ENCODE measurements at places on chromosomes 5 and 9. TPM values are rescaled to one million over a fixed set of nuclear protein-coding genes. Genes with fewer than 3 reads are reported as not detected.

The SLC36A2 gene
- polyA plus RNA-seq, result 7.6 TPM

The GM2A gene
- 27.4 TPM for polyA plus RNA-seq

The FLT4 gene
- 36.6 TPM for polyA plus RNA-seq

The NDFIP1 gene
- 111 TPM for polyA plus RNA-seq

The PLPPR1 gene
- polyA plus RNA-seq, result 18.3 TPM

The KIF4B gene
- 0.24 TPM for polyA plus RNA-seq

The AGXT2 gene
- 55.8 TPM for polyA plus RNA-seq

The ZNF454 gene
- 6.0 TPM for polyA plus RNA-seq

The IFNE gene
- 0.40 TPM for polyA plus RNA-seq

The OR13C4 gene
- not detected for polyA plus RNA-seq

The MSX2 gene
- 0.49 TPM for polyA plus RNA-seq

The GBGT1 gene
- polyA plus RNA-seq, result 3.0 TPM

The PCDHGB3 gene
- polyA plus RNA-seq, result 1.9 TPM

The ARHGEF28 gene
- polyA plus RNA-seq, result 72.4 TPM

The NIM1K gene
- 0.73 TPM for polyA plus RNA-seq

The TRPM3 gene
- polyA plus RNA-seq, result 16.3 TPM

The CCDC192 gene
- polyA plus RNA-seq, result 1.1 TPM

The VPS13A gene
- polyA plus RNA-seq, result 40.7 TPM

DNA sequence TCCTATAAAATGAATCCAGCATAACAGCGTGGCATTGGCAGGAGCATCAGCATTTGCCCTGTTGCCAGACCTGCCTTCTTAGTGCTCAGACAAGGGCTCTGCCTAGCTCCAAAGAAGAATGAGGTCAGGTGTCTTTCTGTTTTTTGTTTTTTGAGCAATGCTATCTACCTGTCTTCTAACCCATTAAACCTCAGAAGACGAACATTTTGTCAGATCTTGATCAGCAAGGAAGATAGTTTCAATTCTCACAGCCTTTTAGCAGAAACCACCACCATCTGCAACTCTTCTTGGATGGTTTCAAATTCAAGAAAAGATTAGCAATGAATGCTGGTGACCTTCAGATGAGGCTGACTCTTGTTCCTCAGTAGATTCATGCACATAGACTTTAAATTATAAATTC, 103.5 kb upstream of the IQGAP2 start:
- no peak for DNase-seq

GRCh38 chr5:164950927-164951326, 1445.5 kb downstream of the MAT2B start:
- DNase-seq, result no peak

DNA sequence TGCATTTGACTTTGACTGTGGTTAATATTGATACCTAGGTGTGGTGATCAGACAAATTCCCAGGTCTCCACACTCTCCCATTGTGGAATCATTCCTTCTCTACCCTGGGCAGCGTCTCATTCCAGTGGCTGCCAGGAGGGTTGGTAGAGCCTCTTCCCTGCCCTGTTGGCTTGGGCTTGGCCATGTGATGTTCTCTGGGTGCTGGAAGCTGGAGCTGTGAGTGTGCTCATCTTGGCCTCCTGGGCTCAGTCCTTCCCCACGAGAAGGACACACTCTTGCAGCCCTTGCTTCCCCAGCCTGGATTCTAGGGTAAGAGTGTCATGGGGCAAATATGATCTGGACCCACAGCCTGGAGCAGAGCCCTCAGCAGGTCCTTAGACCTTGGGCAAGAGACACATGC, 167.2 kb upstream of the IRX4 start:
- no peak for DNase-seq

DNA sequence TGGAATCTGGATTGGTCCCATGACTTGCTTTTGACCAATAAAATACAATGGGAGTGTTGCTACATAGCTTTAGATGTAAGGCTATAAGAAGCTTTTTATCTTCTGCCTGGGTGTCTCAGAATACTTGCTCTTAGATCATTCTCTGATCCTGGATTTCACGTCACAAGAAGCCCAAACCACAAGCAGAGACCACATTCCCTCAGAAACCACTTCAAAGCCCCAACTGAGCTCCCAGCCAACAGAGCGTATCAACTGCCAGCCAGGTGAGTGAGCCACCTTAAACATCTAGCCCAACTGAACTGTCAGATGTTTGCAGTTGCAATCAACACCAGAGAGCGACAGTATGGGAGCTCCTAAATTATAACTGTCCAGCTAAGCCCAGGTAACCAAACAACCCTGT, 687.1 kb downstream of the TLE1 start:
- DNase-seq, result peak; percentile 16

GRCh38 chr5:105460721-105461120, 1898.1 kb upstream of the NUDT12 start:
- no peak for DNase-seq

GRCh38 chr5:152185547-152186245, 219.4 kb downstream of the NMUR2 start:
- DNase-seq, result no peak

GRCh38 chr9:72542917-72543316, 21.5 kb downstream of the TMC1 start:
- no peak for DNase-seq

GRCh38 chr9:134981829-134982228, 64.1 kb upstream of the FCN1 start:
- no peak for DNase-seq

- no peak for DNase-seq
These were observed 7.7 kb downstream of the LPCAT1 start for GRCh38 chr5:1515921-1516571.

DNA sequence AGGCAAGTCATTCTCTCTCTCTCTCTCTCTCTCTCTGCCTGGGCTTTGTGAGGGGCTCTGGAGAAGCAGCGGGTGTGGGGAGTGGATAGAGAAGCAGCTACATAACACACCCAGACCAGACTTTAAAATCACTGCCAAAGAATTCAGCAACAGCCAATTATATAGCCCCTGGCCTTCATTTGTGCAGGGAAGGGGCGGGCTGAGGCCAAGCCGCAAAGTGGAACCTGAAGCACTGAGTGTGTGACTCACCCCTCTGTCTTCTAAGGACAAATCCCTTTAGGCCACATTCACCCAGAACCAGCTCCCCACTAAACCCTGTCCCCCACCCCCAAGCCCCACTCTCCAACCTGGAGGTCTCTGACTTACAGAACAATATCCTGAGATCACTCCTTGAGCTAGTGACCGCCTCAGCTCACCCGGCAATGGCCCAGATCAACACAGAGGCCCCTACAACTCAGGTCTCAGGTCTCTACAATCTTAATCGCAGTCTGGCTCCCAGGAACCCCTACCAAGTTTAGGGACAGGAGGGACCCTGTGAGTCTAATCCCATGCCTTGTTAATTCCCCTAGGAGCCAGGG, 6.0 kb downstream of the B4GALT1 start:
- peak; percentile 43 for DNase-seq

DNA sequence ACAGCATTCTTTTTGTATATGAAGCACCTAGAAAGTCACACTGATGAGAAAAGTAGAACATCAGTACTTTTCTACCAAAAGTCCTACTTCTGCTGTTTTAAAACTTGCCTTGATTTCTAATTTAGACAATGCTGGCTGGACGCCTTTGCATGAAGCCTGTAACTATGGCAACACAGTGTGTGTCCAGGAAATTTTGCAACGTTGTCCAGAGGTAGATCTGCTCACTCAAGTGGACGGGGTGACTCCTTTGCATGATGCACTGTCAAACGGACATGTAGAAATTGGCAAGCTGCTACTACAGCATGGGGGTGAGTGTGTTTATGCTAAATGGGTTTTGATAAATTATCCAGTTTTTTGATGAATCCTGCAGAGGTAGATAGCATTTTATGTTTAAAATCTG, 73.5 kb downstream of the SLF1 start:
- DNase-seq, result no peak

- no peak for DNase-seq
These were observed 1.2 kb downstream of the PANK3 start for GRCh38 chr5:168578006-168578405.

- no peak for DNase-seq
These were observed 28.0 kb upstream of the SLC2A8 start for GRCh38 chr9:127368852-127369402.

GRCh38 chr5:55415071-55415470, 107.3 kb downstream of the MTREX start:
- no peak for DNase-seq

DNA sequence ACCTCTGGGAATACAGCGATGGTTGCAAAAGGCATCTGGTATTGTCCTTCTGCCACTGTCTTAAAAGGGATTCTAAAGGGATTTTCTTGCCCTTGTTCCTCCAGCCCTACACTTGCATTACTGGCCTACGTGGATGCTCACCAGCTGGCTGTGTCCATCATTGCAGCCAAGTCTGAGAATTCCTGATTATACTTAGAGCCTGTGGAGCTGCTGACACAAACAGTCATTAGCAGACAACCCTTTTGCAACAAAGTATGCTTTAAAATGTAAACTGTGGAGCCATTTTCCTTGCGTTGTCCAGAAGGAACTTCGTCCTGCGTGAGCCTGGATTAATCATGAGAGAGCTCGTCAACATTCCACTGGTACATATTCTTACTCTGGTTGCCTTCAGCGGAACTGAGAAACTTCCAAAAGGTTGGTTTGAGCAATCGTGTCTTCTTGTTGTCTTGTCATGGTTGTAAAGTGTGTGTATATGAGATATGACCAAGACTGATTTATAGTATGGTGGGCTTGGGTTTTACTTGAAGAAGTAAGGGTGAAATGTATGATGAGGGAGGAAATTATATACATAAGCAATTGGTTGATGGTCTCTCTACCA, at the start of gene MUSK:
TSS of gene MUSK (plus strand) at position 222 of the 598 bp plus-strand sequence. CDS start at position 336, 114 bp downstream.
- no peak for DNase-seq

GRCh38 chr5:173920024-173920753, 32.0 kb downstream of the CPEB4 start:
- no peak for DNase-seq

- DNase-seq, result no peak
These were observed 151.1 kb upstream of the CCDC152 start for GRCh38 chr5:42605490-42605889.

- DNase-seq, result no peak
These were observed 23.7 kb downstream of the MAN2A1 start for GRCh38 chr5:109713453-109713852.

DNA sequence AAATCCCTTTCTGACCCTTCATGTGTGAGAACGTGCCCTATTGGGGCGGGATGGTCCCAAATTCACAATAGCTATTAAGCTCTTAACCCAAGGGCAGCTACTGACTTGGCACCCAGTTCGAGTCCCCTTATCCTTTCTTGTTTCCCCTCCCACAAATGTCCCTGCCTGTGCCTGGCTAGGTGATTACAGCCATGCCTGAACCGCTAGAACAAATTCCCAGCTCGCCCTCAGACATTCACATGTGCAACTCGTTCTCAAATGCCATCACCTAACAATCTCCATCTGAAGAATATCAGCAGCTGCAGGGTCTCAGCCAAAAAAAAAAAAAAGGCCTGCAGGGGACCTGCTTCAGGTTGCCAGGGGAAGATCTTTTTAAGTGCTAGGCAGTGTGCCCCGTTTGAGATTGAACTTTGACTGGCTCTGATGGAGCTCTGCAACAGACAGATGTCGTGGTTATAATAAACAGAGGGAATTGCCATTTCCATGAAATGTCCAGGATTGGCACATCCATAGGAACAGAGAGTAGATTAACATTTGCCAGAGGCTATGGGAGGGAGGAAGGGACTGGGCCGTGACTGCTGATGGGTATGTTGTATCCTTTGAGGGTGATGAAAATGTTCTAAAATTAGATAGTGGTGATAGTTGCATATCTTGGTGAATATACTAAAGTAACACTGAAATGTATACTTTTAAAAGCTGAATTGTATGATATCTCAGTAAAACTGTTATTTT, 347.2 kb upstream of the WWC1 start:
- no peak for DNase-seq

Data from renal pelvis (tissue), 12 donors.